Kidney (tissue), 22 donors: ENCODE measurements at places on chromosomes 6 and 20. TPM values are rescaled to one million over a fixed set of nuclear protein-coding genes. Genes with fewer than 3 reads are reported as not detected.
A peak's percentile ranks its signal among the peaks of the same experiment; 100 is the strongest.

- H3K27me3 ChIP-seq = no peaks in the 10 kb centered on the region
- H3K36me3 ChIP-seq = no peaks in the 10 kb centered on the region
- H3K4me3 ChIP-seq = no peak overlapping the region
Observed at GRCh38 chr6:33112148-33112547, 36.4 kb downstream of the HLA-DPB1 start.

GRCh38 chr6:89082486-89082891, 1.9 kb downstream of the PNRC1 start:
- H3K4me1 ChIP-seq = peaks cover 5% of the 10 kb centered on the region
- H3K4me3 ChIP-seq = peak overlapping the region; percentile 99
- H3K36me3 ChIP-seq = peaks cover 22% of the 10 kb centered on the region
- H3K27ac ChIP-seq = peak overlapping the region; percentile 99
- no peaks in the 10 kb centered on the region for H3K27me3 ChIP-seq

- H3K36me3 ChIP-seq = no peaks in the 10 kb centered on the region
- no peaks in the 10 kb centered on the region for H3K4me1 ChIP-seq
- no peak overlapping the region for H3K27ac ChIP-seq
- H3K4me3 ChIP-seq = no peak overlapping the region
Observed at GRCh38 chr6:7669742-7670141, 56.2 kb upstream of the BMP6 start.

DNA sequence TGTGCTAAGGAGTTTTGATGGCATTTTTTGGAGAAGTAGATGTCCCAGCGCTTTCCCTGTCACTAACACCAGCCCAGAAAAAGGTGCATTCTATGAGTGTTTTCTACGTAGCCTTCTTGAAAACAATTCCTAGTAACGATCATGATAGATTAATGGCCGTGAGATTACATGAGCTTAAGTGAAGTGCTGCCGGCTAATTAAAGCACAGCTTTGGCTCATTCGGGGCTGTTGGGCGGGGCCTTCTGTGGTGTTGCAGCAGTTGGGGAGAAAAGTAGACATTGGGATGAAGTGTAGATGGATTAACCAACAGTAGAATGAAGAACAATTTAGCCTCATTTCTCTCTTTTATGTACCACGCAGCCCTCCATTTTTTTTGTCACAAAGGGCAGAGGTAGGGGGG, 20.8 kb upstream of the TRAF3IP2 start:
- DNase-seq = no peak
- H3K4me1 ChIP-seq = no peaks in the 10 kb centered on the region
- no peak overlapping the region for H3K4me3 ChIP-seq

GRCh38 chr6:47090881-47091280, 48.7 kb upstream of the ADGRF1 start:
- DNase-seq = no peak
- H3K27me3 ChIP-seq = no peaks in the 10 kb centered on the region
- H3K4me3 ChIP-seq = no peak overlapping the region
- H3K27ac ChIP-seq = no peak overlapping the region
- H3K4me1 ChIP-seq = peaks cover 13% of the 10 kb centered on the region

GRCh38 chr20:51934301-51935002, 132.1 kb upstream of the SALL4 start:
- H3K4me1 ChIP-seq = peaks cover 3% of the 10 kb centered on the region
- DNase-seq = peak; percentile 24
- H3K27me3 ChIP-seq = no peaks in the 10 kb centered on the region
- H3K27ac ChIP-seq = no peak overlapping the region
- no peak overlapping the region for H3K4me3 ChIP-seq

CST9L gene
- polyA plus RNA-seq = not detected

TREM1 gene
- polyA plus RNA-seq = not detected
